ENCODE measurements at places on chromosomes 12 and 14.

- no peak for DNase-seq
These were observed at the start of gene RNASE8 for GRCh38 chr14:21057803-21058675. Gene RNASE8 (plus strand): TSS chr14:21057822. CDS start chr14:21057893, 71 bp downstream.

DNA sequence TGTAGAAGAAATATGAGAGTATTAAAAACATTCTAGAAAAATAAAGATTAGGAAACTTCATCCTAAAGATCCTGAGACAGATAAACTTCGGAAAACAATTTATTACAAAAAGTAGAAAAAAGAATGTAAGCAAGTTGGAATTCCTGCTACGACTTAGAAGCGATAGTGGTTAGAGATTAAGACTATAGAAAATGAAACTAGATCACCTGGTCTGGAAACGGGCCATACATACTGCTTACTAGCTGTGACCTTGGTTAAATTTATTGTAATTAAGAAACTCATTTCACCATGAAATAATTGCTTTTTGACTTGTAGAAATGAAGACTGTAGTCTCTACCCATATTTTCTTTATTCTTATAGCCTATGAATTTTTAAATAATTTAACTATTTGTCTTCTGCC is 614.1 kb downstream of the SLC16A7 start:
- DNase-seq, result no peak

DNA sequence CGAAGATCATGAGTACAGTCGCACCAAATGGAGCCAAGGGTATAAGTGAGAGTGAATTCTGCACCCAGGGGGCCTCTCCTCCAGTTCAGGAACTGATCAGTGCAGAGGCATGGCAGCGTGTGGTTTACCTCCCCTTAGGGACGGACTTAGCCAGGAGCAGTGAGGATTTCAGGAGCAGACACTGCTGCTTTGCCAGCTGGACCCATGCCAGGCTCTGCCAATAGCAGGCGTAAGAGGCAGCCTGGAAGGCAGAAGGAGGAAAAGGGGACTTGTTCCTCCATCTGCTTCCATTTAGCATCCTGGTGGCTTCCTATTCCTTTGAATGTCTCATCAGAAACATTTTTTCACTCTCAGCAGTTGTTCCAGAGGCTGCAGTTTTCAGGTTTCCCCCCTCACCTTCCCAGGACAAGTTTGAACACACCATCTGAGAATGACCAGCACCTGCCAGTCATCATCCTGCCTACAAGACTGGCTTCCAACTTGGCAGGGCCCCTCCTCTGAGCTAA is 137.0 kb upstream of the LMNTD1 start:
- peak; percentile 39 for DNase-seq

- DNase-seq, result peak; percentile 77
These were observed 1.1 kb downstream of the PDE3A start for GRCh38 chr12:20369305-20370013.

DNA sequence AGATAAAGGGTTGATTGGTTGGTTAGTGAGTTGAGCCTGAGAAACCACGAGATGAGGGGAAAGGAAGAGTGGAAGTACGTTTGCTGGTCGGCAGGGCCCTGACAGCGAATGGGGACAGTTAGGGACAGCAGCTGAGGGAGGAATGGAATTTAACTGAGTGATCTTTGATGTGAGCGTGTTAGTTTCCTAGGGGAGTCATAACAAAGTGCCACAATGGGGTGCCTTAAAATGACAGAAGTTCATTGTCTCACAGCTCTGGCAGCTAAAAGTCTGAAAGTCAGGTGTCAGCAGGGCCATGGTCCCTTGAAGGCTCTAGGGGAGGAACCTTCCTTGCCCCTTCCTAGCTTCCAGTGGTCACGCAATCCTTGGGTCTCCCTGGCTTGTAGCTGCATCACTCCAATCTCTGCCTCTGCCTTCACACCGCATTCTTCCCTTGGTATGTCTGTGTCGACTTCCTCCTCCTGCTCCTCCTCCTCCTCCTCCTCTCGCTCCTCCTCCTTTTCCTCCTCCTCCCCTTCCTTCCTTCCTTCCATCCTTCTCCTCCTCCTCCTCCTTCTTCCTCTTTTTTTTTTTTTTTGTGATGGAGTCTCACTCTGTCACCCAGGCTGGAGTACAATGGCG is 26.0 kb upstream of the RIN3 start:
- DNase-seq, result no peak

GRCh38 chr14:103738166-103738565 is 22.6 kb downstream of the ZFYVE21 start:
- DNase-seq, result no peak

GRCh38 chr12:18483698-18484325 is 222.5 kb downstream of the PIK3C2G start:
- no peak for DNase-seq

GRCh38 chr12:109923481-109924245 is 23.6 kb downstream of the TCHP start:
- no peak for DNase-seq

DNA sequence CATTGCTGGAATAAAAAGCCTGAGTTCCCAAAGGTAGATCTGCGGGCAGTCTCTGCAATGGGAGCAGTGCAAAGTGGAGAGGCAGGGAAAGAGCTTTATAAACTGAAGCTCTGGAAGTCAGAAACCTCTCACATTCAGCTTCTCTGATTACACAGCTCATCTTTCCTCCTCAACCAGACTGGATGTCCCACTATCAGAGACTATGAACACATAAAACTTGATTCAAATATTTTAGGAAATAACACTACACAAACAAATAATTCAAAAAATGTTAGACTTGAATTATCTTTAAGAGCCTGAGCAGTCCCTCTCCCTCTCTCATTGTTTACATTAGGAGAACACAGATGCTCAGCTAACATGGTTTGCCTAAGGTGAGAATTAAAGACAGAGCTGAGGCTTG is 72.9 kb downstream of the DENND5B start:
- peak; percentile 17 for DNase-seq

DNA sequence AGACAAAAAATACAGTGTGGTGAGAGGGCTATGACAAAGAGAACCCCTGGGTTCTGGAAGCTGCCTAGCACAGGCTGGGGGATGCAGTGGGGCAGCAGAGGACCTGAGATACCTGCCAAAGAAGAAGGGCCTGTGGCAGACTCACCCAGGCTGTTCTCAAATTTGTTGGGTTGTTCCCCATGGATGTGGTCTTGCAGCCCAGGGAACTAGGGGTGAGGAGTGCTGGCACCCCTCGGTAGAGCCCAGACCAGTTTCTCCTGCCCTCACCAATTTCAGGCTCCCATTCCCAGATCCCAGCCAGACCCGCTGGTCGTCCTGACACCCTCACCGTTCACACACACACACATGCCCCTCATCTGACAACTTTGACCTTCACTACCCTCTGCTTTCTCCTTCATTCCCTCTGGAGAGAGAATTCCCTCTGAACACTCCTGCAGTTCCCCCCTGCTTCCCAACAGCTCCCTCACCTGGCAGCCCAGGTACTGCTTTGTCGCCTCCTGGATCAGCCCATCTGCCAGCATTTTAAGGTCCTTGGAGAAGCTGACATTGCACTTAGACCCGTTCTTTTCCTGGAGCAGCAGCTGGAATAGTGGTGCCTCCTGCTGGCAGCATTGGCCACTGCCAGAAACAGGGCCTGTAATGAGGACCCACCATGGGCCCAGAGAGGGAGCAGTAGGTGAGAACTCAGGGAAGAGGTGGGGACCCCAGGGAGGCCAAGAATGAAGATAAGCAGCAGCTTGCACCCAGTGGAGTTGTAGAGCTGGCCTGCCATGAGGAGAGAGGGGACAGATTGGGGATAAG is 5.9 kb upstream of the GDF11 start:
- DNase-seq, result peak; percentile 81

GRCh38 chr14:31194095-31194494 is 13.5 kb downstream of the HECTD1 start:
- no peak for DNase-seq

GRCh38 chr12:95548056-95548538 is 3.2 kb downstream of the USP44 start:
- DNase-seq, result no peak

DNA sequence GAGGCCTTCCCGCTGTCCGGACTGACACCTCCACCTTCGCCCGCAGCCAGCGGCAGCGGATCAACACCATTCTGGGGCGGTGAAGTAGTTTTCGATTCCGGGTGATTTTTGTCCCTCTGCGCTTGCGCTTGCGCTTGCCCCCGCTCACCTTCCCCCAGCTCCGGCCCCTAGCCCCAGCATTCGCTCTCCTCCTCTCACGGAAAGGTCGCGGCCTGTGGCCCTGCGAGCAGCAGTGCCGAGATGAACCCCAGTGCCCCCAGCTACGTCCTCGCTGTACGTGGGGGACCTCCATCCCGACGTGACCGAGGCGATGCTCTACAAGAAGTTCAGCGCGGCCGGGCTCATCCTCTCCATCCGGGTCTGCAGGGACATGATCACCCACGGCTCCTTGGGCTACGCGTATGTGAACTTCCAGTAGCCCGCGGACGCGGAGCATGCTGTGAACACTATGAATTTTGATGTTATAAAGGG is 22.7 kb upstream of the SRGAP1 start:
- DNase-seq, result no peak

DNA sequence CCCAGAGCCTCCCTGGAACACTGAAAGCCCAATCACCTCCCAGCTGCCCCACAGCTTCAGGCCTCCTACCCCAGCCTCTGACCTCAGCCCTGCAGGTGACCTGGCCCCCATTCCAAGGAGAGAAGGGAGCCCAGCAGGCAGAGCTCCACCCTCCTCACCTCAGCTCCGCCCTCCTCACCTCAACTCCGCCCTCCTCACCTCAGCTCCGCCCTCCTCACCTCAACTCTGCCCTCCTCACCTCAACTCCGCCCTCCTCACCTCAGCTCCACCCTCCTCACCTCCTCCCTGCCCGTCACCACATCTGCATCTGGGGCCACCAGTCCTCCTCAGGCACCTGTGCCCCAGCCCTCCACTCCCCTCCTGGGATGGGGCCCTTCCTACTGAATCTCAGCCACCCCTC is 112.2 kb upstream of the SFSWAP start:
- no peak for DNase-seq

GRCh38 chr12:15733136-15733535 is 56.1 kb downstream of the EPS8 start:
- no peak for DNase-seq

DNA sequence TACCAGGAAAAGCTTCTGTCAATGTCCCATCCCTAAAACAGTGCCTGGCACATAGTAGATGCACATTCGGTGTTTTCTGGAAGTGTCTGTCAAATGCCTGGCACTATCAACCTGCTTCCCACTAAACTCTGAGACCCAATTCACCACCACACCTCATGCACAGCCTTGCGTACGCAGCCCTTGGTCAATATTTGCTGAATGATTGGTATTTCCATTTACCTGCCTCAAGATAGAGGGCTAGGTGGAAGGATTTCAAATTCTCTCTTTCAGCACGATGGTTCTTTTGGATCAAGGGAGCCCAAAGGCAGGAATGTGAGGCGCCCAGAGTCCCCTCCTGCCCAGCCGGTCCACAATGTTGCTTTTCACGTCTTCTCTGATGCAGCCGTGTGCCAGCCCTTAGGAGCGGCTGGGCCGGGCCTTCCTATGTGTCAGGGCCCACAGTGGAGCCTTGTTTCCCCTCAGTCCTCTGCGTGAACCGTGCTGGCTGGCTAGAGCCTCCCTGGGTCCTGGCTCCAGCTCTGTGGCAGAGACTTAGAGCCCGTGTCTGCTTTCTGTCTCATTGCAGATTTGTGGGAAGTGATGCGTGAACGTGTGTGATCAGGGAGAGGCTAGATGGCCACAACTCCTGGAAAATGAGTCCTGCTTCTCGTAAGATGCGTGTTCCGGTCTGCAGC is 99.9 kb upstream of the RFLNA start:
- no peak for DNase-seq

- no peak for DNase-seq
These were observed 1.9 kb downstream of the KIF5A start for GRCh38 chr12:57551637-57552305.
